NCI-H774 (cell line): ENCODE measurements at places on chromosomes 2 and 18.

- no peak for DNase-seq
Observed at GRCh38 chr2:145404690-145405089, 884.8 kb upstream of the ZEB2 start.

GRCh38 chr18:51617167-51617566 is 419.7 kb upstream of the MEX3C start:
- DNase-seq = no peak

GRCh38 chr2:185618625-185619024 is 120.0 kb upstream of the FSIP2 start:
- DNase-seq = no peak

DNA sequence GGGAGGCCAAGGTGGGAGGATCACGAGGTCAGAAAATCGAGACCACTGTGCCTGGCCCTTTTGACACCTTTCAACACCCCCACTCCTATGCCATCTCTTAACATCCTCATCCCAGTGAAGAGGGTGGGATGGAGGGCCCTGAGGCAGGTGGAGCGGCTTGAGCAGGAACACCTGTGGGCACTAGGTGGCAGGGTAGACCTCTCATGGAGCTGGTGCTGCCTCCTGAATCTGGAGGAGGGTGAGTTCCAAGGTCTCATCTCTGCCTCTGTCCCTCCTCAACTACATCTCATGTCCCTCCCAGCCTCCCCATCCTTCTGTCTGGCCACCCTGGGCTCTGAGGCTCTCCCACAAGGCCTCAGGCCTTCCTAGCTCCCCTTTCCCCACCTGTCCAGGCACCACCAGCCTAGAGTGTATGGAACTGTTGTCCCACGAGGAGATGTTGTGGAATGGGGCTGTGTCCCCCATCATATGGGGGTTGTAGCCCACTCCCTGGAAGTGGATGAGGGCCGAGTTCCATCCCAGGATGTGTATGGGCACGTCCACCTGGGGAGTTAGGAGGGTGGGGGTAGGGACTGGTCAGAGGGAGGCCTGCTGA is 17.0 kb upstream of the CRYBA2 start:
- DNase-seq = no peak

GRCh38 chr2:960061-960736 is 9.6 kb downstream of the SNTG2 start:
- DNase-seq = no peak

GRCh38 chr2:224063298-224063648 is 24.2 kb upstream of the SERPINE2 start:
- no peak for DNase-seq

DNA sequence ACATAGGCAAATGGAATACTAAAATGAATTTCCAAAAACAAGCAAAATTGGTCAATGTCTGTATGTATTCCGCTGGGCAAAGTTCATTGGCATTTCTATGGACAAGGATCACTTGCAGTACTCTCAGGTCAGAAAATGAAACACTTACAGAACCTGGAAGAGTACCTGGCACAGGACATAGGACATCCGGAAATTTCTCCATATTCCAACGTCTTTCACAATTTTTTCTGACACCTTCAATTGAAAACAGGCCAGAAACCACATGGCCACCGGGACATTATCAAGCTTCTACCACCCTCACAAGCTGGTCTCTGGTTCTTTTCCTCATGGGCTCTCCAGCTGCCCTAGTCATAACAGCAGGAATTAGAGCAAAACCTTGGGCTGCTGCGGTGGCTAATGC is 96.9 kb upstream of the MSH6 start:
- DNase-seq = no peak

GRCh38 chr2:10260130-10260529 is 42.6 kb upstream of the HPCAL1 start:
- DNase-seq = no peak

GRCh38 chr2:210503001-210503623 is 26.6 kb upstream of the LANCL1 start:
- peak; percentile 62 for DNase-seq

DNA sequence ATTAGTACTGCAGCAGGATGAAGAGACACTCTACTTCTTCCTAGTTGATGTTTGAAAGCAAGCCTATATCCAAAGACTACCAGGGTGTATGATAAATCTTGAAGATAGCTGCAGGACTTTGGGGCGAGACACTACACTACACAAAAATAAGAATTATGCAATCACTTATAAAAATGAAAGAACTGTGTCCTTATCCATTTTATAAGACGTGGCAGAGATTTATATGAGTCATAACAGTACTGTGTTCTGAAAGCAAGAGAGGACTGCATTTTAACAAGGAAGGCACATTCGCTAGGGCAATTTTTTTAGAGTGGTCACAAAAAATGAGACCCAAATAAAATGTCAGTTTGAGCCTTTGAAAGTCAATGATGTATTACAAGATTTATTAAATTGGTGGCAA is 617.0 kb upstream of the LINC00305 start:
- DNase-seq = no peak

DNA sequence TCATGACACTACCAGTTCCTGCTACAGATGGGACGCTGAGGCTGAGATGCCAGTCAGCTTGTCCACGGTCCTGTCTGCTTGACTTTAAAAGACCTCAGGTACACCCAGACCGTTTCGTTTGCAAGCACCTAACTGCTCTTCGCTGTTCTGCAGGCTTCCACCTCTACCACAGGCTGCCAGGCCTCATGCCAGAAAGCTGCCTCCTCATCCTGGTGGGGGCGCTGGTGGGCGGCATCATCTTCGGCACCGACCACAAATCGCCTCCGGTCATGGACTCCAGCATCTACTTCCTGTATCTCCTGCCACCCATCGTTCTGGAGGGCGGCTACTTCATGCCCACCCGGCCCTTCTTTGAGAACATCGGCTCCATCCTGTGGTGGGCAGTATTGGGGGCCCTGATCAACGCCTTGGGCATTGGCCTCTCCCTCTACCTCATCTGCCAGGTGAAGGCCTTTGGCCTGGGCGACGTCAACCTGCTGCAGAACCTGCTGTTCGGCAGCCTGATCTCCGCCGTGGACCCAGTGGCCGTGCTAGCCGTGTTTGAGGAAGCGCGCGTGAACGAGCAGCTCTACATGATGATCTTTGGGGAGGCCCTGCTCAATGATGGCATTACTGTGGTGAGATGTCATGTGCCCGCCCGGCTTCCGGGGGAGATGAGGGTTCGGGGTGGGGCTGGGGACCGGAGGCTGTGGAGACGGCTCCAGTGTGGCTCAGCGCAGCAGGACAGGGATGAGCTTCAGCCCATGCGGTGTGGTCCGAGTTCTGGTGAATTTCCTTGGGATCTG is 5.9 kb downstream of the SLC9A4 start:
- DNase-seq = no peak

DNA sequence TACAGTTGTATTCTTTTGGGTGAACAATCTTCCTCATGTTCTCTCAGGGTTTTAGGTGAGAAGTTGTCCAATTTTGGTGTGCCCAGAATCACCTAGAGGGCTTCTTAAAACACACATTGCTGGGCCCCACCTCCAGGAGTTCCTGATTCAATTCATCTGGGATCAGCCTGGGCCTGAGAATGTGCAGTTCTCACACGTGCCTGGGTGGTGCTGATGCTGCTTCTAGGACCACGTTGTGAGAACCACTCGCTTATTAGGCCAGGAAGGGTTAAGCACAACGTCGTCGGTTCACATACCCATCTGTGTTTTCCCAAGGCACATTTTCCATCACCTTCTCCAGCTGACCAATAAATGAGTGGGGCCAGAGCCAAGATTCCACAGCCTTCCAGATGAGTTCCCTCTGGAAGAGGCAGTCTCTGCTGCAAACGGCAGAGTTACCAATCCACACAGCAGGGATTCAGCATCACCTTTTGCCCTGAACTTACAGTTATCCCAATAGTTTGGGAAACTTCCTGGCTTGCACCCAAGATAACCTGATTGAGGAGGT is 277.7 kb upstream of the HNRNPA3 start:
- no peak for DNase-seq

- DNase-seq = no peak
Observed at GRCh38 chr2:10342245-10342951, 39.7 kb downstream of the HPCAL1 start.

DNA sequence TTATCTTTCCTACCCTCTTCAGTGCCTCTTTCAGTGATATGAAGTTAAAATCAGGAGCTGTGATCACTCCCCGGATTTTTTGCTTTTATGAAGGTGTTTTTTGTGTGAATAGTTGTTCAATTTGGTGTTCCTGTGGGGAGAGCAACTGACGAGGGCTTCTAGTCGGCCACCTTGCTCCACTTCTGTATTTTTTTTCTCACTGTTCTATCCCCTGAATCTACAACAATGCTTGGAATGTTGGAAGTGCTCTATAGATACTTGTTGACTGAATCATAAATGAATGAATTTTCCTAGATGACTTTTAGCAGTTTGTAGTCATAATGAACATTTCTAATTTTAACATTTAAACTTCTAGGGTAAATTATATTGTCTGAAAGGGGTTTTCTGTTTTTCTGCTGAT is 247.3 kb downstream of the ZNF385B start:
- DNase-seq = no peak

GRCh38 chr2:4604767-4605166 is 901.4 kb downstream of the DCDC2C start:
- no peak for DNase-seq

DNA sequence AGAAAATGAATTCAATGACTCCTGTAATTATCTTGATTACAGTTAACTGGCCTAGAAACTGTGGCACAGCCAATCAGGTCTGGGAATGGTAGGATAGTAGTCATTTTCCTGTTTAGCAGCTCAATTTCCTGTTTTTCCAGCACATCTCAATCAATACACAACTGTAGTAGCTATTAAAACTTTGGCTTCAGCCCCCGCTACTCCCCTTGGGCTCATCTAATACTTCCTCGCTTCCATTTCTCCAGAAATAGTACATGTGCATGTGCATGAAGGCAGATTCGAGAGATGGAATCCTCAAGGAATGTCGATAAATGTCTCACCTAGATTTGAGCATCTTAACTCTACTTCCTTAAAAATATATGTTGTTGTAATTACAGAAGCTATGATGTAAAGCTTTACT is 9.7 kb downstream of the COBLL1 start:
- no peak for DNase-seq

DNA sequence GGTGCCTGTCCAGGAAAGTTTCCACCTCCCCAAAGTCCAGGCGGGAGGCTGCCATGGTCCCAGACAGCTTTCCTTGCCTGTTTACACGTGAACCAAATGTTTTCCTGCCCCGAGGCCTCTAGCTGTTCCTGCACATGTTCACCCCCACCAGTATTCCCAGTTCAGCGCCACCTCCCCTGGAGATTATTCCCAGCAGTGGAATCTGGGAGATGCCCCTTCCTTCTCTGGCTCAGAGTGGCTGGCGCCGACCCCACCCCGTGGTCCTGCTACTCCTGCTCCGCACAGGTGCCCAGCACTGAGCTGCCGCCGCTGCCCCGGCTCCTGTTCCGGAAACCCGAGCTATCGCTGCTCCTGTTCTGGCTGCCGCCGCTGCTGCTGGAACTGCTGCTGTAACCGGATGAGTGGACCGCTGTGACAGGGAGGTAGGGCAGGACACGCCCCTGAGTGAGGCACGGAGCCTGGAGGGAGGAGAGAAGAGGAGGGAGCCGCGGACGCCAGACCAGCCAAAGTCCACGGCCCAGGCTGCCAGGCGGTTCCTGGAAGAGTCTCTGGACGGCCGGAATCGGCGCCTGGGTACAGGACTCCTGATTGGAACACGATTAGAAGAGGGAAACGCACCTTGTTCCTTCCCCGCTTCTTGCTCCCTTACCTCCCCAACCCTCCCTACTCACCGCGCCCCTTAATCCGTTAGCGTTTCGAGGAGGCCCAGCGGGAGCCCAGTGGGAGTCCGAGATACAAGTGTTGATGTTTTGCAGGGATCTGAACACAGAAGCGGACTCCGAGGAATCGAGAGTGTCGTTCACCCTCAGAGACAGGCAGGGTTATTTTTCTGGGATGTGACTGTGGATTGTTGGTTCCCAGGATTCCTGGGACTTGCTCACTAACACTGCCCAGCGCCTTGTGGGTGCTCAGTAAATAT is at the start of gene PDE11A:
Gene PDE11A, minus strand, starts transcription at position 395 of the 919 bp plus-strand sequence. Its CDS starts 340 bp downstream, at position 55.
- DNase-seq = peak; percentile 77

DNA sequence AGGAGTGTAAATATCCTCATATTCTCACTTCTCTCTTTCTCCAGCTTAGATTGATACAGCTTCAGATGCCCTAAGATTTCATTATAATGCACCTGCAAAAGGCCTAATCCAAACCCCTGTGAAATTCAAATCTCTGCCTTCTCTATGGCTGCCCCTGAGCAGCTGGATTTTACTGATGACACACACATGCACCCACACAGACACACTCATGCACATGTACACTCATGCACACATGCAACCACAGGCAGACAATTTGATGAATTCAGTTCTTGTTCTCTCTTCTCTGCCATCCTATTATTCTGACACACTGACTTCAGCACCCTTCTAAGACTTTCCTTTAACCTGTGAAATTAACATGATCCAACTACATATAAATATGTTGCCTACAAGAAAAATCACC is 563.2 kb downstream of the RNF144A start:
- DNase-seq = no peak

- DNase-seq = no peak
Observed at GRCh38 chr2:60413814-60414168, 139.7 kb downstream of the BCL11A start.

- DNase-seq = no peak
Observed at GRCh38 chr2:64656379-64656778, 2.7 kb upstream of the SERTAD2 start.

GRCh38 chr2:142965443-142965842 is 88.0 kb downstream of the KYNU start:
- DNase-seq = no peak

GRCh38 chr2:8685697-8686358 is 4.0 kb downstream of the ID2 start:
- DNase-seq = peak; percentile 41

GRCh38 chr2:12320027-12320734 is 396.6 kb upstream of the TRIB2 start:
- no peak for DNase-seq

- DNase-seq = no peak
Observed at GRCh38 chr2:133097666-133098065, 427.7 kb upstream of the LYPD1 start.

- DNase-seq = no peak
Observed at GRCh38 chr2:109110170-109110569, 18.8 kb upstream of the SH3RF3 start.

DNA sequence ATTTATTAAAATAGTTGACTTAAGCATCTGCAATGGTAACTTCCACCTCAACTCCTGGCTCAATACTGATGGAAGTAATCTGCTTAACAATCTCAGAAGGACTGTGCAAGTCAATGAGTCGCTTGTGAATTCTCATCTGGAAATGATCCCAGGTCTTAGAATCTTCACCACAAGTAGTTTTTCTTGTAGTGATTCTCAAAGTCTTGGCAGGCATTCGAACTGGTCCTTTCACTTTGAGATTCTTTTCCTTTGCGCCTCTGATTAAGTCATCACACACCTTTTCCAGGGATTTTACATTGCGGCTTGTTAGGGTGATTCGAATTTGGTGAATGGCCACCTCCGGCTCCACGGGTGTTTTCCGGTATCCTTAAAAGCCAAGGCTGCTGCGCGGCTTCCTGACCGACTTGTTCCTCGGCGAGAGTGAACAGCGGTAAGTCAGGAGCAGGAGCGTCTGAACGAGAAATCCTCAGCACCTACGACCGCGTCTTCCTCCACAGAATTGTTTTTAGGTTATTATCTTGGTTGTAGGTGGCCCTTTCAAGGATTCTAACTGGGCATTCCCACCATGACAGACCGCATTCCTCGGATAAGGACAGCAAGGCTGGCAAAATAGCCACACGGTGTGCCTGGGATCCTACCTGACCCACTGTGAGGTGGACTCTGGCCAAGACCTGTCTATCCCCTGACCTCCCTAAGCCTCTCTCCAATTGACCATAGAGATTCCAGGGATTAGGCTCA is 23.8 kb upstream of the SLC20A1 start:
- DNase-seq = no peak
